ENCODE measurements at places on chromosomes 13 and 19. TPM values are rescaled to one million over a fixed set of nuclear protein-coding genes. Genes with fewer than 3 reads are reported as not detected.

The ZNF534 gene
- not detected for total RNA-seq

The TNFRSF19 gene
- 2.9 TPM for total RNA-seq

The KIR2DL3 gene
- not detected for total RNA-seq

The RPL18 gene
- total RNA-seq = 3,592 TPM

The PNMA8C gene
- total RNA-seq = not detected

The ATXN8OS gene
- not detected for total RNA-seq

The GARIN5A gene
- total RNA-seq = 1.9 TPM

The ZNF135 gene
- total RNA-seq = not detected

The KLHL1 gene
- not detected for total RNA-seq

The MVB12A gene
- 28.2 TPM for total RNA-seq

The FGF14 gene
- total RNA-seq = not detected

The PROZ gene
- not detected for total RNA-seq

The ZNF667 gene
- not detected for total RNA-seq

The WDR88 gene
- total RNA-seq = not detected

The LHB gene
- not detected for total RNA-seq

The SLC1A6 gene
- total RNA-seq = not detected

The CRX gene
- total RNA-seq = not detected

The TBXA2R gene
- 0.71 TPM for total RNA-seq

The CRB3 gene
- 4.1 TPM for total RNA-seq

The ZNF491 gene
- total RNA-seq = not detected

The SULT2A1 gene
- not detected for total RNA-seq

The LIM2 gene
- not detected for total RNA-seq

The CLEC4M gene
- 0.03 TPM for total RNA-seq

The PEAK3 gene
- total RNA-seq = not detected

The FUT1 gene
- 0.07 TPM for total RNA-seq

The ZFP28 gene
- total RNA-seq = 3.8 TPM

The PGLYRP1 gene
- total RNA-seq = not detected
